ENCODE measurements at places on chromosomes 3 and 15.

- no peak for DNase-seq
These were observed 18.4 kb downstream of the SENP5 start for GRCh38 chr3:196886144-196886543.

DNA sequence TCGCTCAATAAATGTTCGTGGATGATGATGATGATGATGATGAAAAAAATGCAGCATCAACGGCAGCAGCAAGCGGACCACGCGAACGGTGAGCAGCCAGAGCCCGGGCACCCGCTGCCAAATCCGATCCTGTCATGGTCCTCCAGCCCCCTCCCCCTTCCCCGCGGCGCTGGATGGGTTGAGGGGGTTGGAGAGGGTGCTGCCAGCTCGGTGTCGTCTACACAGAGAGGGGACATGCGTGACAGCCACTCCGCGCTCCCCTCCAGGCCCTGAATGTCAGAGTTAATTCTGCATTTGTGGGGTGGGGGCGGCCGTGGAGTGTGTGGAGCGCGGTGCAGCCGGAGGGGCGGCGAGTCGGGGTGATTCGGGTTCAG, 722 bp downstream of the CACNA1D start:
- no peak for DNase-seq

DNA sequence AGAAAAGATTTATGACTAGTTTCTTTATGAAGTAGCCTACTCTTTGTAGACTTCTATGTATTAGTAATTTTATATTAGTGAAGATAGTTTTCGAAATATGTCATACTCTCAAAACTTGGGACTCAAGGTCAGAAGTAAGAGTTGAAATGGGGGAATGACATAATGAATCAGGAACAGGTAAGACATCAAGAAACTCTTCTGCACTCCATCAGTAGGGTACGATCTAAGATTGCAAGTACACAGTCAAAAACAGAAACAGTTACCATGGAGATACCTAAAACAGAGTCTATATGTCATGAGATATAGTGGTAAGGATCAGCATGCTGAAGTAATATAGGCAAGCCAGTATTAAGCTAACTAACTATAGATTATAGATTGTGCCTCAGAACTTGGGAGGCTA, 187.0 kb upstream of the MLF1 start:
- DNase-seq: no peak

DNA sequence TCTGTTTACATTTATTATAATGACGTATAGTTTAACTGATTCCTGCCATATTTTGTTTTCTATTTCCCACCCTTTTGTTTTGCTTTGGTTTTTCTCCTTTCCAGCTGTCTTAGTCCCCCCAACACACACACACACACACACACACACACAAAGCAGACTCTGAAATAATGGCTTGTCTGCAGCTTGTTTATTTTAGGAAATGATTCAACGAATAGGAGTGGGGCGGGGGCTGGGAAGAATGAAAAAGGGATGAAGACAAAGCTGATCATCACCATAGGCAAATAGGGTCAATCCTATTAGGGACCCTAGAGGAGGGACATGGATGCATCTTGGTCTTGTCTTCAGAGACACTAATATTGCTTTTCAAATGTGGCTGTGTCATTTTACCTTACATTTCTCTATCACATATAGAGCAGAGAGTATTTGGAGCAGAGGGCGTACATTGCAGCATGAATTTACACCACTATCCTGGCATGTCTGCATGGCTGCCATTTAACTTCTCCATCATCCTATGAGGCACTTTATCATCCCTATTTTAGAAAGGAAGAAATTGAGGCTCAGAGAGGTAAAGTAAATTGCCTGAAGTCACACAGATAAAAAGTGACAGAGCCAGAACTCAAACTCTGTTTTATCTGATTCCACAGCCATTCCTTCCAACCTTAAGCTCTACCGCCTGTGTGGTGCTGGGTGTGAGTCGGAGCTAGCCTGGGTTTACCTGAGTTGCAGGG, 147.2 kb upstream of the TPM1 start:
- no peak for DNase-seq

DNA sequence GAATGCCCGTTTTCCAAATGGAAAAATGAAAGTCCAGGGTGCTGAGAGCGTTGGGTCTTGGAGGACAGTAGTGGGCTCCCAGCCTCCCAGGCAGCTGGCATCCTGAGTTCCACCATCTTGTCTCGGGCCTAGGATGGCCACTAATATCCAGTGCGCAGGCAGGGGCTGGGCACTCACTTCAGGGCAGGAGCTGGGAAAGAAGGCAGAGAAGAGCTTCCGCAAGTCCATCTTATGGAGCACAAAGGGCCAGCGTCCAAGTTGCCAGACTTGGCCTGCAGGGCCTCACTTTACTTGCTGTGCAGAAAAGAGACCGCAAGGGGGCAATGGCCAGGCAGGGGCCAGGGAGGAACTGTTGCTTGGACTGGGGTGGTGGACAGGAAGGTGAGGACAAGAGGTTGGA, 46.1 kb downstream of the IQSEC1 start:
- no peak for DNase-seq

DNA sequence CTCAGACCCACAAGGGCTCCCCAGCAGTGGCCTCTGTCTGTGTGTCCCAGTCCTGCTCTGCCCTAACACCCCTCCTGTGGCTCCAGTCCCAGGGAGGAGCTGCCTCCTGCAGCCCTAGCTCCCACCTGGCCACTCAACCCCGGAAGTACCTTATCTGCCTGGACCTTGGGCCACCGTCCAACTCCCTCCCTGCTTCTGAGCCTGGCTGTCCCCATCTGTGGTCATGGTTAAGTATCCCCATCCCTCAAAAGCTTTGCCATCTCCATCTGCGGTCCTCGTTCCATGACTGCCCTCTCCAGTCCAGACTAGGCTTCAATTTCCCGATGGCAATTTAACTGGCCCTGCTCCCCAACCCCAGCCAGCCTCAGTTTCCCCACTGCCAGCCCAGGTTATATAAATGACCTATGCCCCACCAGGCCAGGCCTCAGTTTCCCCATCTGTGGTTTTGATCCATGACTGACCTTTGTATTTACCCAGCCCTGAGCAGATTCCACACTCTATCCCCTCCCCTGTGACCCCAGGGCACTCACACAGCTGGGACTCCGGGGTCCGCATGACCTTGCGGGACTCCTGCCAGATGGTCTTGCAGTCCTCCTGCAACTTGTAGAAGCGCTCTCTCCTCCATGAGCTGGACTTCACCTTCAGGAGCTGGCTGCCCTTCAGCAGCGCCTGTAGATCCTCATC, 9.6 kb downstream of the PLCD1 start:
- DNase-seq: no peak

Data from GF-D8 (cell line).